Activated CD4-positive, alpha-beta T cell treated with anti-CD3 and anti-CD28 coated beads, Interleukin-2, amount 50 U/mL, for 48 hours (primary cell): ENCODE measurements at places on chromosomes 13 and 19.

DNA sequence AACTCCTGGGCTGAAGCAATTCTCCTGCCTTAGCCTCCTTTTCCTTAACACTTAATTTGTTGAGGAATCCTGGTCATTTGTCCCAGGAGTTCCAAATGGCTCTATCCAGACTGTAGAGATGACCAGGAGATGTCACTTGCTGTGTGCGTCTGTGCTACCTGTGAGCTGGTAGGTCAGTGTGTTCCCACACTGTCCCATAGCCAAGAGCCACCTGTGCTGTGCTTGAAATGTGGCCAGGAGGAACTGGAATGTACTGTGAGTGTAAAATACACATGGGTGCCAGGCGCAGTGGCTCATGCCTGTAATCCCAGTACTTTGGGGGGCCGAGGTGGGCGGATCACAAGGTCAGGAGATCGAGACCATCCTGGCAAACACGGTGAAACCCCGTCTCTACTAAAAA lies 29.4 kb upstream of the KDM4B start:
- DNase-seq = no peak

- peak; percentile 99 for DNase-seq
Observed at GRCh38 chr19:11597202-11598102, at the start of gene ZNF627. Gene ZNF627 (plus strand): TSS chr19:11597483. CDS start chr19:11597628, 145 bp downstream.

- no peak for DNase-seq
Observed at GRCh38 chr19:11145536-11145924, 10.1 kb downstream of the SPC24 start.

GRCh38 chr13:35025314-35025713 lies 83.2 kb downstream of the NBEA start:
- no peak for DNase-seq

GRCh38 chr13:20411638-20412342 lies 113.9 kb downstream of the CRYL1 start:
- peak; percentile 61 for DNase-seq

- no peak for DNase-seq
Observed at GRCh38 chr19:956766-957440, 27.2 kb upstream of the WDR18 start.

- no peak for DNase-seq
Observed at GRCh38 chr19:28815257-28815656, 397.7 kb downstream of the UQCRFS1 start.

DNA sequence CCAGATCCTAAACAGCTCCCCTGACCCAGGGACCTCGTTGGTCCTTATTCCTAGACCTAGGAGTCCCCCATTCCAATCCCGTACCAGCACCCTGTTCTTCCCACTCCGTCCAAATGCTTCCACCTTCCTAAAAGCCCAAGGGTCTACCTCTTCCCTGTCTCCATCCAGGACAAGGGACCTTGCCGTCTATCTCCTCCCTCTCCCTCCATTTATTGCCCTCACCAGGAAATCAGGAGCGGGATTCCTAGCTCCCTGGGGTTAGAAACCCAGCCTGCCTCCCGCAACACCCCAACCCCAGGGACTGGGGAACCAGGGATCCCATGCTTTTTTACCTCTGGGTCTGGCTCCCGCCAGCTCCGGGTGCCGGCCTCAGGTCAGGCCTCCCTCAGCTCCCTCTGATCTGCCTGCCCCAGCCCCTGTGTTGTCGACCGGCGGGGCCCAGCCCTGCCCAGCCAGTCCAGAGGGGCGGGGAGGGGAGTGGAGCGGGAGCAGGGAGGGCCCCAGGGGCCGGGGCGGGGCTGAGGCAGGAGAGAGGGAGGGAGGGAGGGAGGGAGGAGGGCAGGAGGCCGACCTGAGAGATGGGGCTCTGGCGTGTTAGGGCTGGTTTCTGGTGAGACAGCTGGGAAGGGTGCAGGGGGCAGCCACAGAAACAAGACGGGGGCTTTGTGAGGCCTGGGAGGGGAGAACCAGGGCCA lies at the start of gene B3GNT8:
TSS of gene B3GNT8 (minus strand) at position 423 of the 695 bp plus-strand sequence. CDS start 596 bp downstream, outside the sequence.
- DNase-seq = peak; percentile 61

GRCh38 chr19:33798681-33799111 lies 2.0 kb downstream of the KCTD15 start:
- no peak for DNase-seq

GRCh38 chr13:43551897-43552456 lies 234.8 kb downstream of the ENOX1 start:
- DNase-seq = no peak

DNA sequence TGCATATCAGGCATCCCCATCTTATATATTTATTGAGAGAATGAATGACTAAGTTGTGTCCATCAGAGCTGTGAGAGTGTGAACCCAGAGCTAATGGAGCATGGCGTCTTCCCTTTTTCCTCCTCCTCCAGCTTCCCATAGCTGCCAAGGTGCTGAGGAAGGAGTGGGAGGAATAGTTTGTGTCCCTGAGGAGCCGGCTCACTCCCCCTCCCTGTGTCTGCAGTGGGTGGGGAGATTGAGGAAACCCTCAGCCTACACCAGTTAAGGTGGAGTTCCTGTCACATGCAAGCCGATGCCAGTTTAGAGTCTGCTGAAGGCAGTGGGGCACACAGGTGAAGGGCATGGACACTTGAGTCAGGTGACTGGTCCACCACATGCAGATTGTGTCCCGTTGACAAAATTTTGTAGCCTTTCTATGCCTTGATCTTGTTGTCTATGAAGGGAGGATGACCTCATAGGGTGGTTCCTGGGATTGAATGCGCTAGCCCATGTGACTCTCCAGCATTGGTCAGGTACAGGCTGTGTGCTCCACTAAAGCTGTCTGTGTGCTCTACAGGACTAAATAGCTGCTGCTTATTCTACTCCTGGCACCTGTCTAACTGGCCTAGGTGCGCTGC lies 47.6 kb upstream of the GPI start:
- no peak for DNase-seq

DNA sequence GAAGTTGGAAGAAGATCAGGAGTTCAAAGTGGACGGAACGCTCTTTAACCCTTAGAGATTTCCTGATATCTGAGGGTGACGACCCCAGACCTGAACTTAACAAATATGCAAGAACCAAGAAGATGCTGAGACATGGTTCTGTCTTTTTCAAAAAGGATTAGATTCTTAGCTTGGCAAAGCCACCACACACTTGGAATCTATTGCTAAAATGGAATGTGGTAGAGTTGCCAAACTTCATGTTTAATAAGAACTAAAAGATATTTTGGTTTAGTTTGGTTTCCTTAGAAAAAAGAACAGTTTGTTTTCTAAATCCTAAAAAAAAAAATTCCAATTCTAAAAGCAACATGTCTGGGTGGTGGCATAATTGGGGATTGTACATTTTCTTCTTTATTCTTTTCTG lies 29.5 kb downstream of the UNC13A start:
- DNase-seq = no peak

GRCh38 chr13:41059456-41060081 lies 1.7 kb upstream of the WBP4 start:
- no peak for DNase-seq

DNA sequence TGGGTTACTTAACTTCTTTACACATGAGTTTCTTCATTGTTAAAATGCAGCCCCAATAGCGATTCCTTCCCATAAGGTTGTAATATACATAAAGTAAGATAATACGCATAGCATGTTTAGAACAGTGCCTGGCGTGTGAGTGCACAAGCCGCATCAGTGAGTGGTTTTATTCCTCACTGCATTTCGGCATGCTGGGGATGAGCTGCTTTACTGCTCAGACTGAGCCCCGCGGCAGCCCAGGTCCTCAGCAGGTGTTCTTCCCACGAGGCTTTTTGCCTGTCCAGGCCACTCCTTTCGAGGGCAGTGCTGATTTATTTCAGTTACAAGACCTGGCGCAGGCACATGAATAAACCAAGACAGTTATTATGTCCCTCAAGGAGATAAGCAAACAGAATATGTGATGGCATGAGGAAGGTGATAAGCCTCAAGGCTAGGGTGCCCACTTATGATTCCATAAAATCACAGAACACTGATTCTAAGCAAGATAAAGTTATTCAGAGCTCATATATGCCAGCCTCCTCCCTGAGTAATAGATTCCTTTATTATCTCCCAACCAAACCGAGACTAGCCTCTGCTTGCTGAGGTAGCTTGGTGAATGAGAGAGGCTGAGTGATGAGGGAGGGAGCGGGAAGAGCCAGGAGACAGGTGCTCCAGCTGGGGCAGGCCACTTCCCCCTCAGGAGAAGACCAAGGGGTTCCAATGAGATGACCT lies 505.5 kb downstream of the DIAPH3 start:
- DNase-seq = no peak

GRCh38 chr13:40789275-40790153 lies at the start of gene SLC25A15:
Gene SLC25A15 (plus strand): TSS chr13:40789611. CDS start chr13:40793227, 3,616 bp downstream.
- DNase-seq = peak; percentile 77

GRCh38 chr13:40777809-40778175 lies 6.8 kb upstream of the MRPS31 start:
- DNase-seq = no peak

- DNase-seq = no peak
Observed at GRCh38 chr13:40920826-40921225, 98.3 kb downstream of the ELF1 start.

- DNase-seq = no peak
Observed at GRCh38 chr13:99227909-99228688, 27.4 kb downstream of the UBAC2 start.

DNA sequence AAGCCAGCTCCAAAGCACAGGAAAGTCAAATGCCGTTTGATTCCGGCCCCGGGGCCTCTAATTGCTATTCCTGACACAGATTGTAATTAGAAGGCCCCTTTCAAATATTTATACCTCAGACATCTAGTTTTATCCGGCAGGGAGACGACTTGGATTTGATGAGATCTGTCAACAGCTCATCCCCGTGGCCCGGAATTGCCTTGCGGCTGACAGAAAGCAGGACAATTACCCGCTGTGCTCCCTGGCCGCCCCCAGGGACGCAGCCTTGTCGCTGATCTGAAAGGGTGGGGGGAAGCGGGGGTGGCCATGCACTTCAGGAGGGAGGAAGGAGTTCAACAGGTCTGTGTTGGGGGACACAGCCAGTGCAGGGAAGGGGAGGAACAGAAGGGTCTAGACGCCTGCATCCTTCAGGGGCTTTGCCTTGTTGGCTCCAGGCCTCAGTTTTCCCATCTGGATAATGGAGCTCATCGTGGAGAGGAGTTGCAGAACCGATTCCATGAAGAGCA lies 1.8 kb upstream of the SHD start:
- no peak for DNase-seq
